ENCODE measurements at places on chromosomes 4 and X. TPM values are rescaled to one million over a fixed set of nuclear protein-coding genes. Genes with fewer than 3 reads are reported as not detected.
A peak's percentile ranks its signal among the peaks of the same experiment; 100 is the strongest.

- no peak for DNase-seq
- H3K36me3 ChIP-seq, result peaks cover 7% of the 10 kb centered on the region
- peak overlapping the region; percentile 44 for H3K27ac ChIP-seq
- no peaks in the 10 kb centered on the region for H3K4me1 ChIP-seq
- no peaks in the 10 kb centered on the region for H3K27me3 ChIP-seq
Observed at GRCh38 chr4:67713529-67714247, 12.7 kb upstream of the UBA6 start.

GRCh38 chrX:11600578-11600977 is 65.1 kb downstream of the ARHGAP6 start:
- no peaks in the 10 kb centered on the region for H3K27me3 ChIP-seq
- H3K36me3 ChIP-seq, result no peaks in the 10 kb centered on the region
- DNase-seq, result no peak
- H3K4me1 ChIP-seq, result no peaks in the 10 kb centered on the region

DNA sequence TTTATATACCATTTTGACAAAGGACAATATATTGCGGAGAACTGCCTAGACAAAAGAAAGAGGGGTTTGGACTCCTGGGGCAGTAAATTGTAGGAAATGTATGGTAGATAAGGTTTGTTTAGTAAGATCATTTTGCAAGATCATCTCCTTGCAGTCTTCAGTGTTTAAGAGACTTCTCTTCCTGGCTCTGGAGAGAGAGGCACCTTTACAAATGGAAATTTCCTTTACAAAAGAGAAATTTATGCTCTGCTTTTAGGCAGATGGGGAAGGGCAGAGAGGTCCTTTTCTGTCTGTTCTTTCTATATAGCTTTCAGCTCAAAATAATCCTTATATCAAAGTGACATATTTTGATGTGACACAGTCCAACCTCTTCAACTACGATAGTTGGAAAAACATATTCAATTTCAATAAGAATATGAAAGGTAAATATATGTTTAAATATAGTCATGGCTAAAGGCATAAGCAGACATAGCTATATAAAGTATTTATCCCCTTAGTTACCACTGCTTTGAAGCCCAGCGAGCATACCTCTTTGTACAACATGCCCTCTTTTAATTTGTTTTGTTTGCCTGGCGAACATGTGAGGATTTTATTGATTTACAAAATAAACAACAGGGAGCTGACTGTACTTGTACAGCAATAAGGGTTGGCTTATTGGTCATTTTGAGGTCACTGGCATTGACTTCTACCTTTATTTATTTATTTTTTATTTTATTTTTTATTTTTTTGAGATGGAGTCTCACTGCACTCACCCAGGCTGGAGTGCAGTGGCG is 65.2 kb downstream of the TRIM2 start:
- H3K36me3 ChIP-seq, result no peaks in the 10 kb centered on the region
- peaks cover 5% of the 10 kb centered on the region for H3K4me1 ChIP-seq
- no peak overlapping the region for H3K27ac ChIP-seq
- no peaks in the 10 kb centered on the region for H3K27me3 ChIP-seq
- DNase-seq, result no peak

GRCh38 chr4:123545667-123546572 is 149.3 kb downstream of the SPRY1 start:
- H3K27ac ChIP-seq, result no peak overlapping the region
- H3K4me1 ChIP-seq, result no peaks in the 10 kb centered on the region
- H3K4me3 ChIP-seq, result no peak overlapping the region
- no peaks in the 10 kb centered on the region for H3K27me3 ChIP-seq

GRCh38 chrX:116749943-116750342 is 287.2 kb upstream of the CT83 start:
- H3K4me1 ChIP-seq, result no peaks in the 10 kb centered on the region
- no peak overlapping the region for H3K27ac ChIP-seq
- no peaks in the 10 kb centered on the region for H3K36me3 ChIP-seq

- H3K27ac ChIP-seq, result peak overlapping the region; percentile 60
- H3K4me3 ChIP-seq, result no peak overlapping the region
- H3K36me3 ChIP-seq, result no peaks in the 10 kb centered on the region
- no peak for DNase-seq
- peaks cover 27% of the 10 kb centered on the region for H3K4me1 ChIP-seq
- no peaks in the 10 kb centered on the region for H3K27me3 ChIP-seq
Observed at GRCh38 chr4:7906171-7906701, 33.4 kb downstream of the AFAP1 start.

The GAGE2A gene
- total RNA-seq, result not detected

The LETM1 gene
- total RNA-seq, result 40.6 TPM

The SLC6A14 gene
- total RNA-seq, result not detected

The TIMM17B gene
- total RNA-seq, result 61.9 TPM

Measured in heart right ventricle (tissue), 16 donors.